Stimulated activated CD8-positive, alpha-beta memory T cell treated with anti-CD3 and anti-CD28 coated beads, Interleukin-12 subunit alpha, Interleukin-12 subunit beta, amount 100 ng/mL, for 4 hours (primary cell): ENCODE measurements at places on chromosomes 11 and 22.

DNA sequence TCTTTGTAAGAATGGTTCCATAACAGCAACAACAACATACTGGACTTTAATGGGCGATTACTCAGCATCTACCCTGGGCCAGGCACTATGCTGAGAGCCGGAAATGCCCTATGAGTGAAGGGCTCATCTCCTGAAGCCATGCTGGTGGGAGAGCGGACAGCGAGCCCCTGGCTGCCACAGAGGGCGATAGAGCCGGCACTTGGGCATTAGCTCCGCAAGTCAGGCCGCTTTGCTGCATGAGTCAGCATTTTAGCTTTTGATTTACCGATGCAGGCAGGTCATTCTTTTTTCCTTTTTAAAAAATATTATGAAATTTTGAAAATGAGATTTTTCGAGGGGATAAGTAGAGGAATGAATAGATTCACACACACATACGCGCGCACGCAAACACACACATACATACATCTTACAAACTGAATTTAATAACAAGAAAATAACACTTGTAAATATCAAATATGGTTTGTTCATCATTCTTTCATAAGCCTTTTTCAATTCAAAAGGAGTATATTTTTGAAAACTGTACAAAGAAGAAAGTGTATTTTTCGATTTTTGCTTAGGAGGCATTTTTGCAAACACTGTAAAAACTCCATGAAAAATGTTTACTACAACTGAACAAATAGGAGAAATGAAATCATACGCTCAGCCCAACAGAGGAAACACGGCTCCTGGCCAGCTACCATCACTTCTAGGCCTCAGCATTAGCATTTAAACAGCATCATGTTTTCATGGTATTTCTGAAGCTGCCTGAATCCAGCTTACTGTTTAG lies 667.3 kb downstream of the OPCML start:
- no peak for DNase-seq

GRCh38 chr11:91730057-91730456 lies 494.6 kb upstream of the FAT3 start:
- no peak for DNase-seq

- no peak for DNase-seq
These were observed 14.0 kb upstream of the APLNR start for GRCh38 chr11:57251037-57251436.

DNA sequence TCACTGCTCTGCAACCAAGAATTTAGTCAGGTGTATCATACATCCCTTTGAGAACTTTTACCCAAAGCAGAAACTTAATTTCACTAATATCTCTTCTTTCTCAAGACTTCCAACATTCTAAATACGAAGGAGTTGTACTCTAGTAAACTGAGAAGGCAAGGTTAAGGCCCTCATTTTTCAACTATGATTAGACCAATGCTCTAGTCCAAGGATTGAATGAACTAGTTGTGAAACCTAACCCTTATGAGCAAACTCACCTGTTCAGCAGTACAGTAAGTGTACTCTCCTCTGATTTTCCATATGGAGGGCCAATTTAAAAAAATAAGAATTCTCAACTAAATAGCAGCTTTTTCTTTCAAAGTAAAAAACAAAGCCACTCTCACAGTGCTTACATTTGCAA lies 180.0 kb upstream of the C11orf58 start:
- DNase-seq: no peak

DNA sequence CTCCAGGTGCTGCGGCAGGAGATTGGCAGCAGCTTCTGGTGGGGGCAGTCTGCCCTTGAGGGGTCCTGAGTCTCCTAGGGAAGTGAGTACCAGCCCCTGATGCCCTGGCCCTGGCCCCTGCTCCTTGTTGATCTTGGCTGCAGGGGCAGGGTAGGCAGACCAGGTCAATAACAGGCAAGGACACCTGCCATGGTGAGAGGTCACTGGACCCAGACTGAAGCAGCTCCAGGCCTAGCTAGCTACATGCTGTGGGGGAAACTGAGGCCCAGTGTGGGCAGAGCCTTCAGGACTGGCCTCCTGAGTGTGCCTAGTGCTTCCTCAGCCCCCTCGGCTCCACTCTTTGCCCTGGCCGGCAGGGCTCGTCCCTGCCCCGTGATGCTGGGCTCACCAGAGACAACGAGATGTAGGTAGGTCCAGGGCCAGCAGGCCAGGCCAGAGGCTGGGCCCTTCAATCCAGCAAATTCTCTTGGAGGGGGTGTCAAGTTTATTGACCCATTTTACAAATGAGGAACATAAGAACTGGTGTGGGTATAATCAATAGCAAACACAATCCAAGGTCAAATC lies 20.4 kb downstream of the RTN4R start:
- DNase-seq: no peak

DNA sequence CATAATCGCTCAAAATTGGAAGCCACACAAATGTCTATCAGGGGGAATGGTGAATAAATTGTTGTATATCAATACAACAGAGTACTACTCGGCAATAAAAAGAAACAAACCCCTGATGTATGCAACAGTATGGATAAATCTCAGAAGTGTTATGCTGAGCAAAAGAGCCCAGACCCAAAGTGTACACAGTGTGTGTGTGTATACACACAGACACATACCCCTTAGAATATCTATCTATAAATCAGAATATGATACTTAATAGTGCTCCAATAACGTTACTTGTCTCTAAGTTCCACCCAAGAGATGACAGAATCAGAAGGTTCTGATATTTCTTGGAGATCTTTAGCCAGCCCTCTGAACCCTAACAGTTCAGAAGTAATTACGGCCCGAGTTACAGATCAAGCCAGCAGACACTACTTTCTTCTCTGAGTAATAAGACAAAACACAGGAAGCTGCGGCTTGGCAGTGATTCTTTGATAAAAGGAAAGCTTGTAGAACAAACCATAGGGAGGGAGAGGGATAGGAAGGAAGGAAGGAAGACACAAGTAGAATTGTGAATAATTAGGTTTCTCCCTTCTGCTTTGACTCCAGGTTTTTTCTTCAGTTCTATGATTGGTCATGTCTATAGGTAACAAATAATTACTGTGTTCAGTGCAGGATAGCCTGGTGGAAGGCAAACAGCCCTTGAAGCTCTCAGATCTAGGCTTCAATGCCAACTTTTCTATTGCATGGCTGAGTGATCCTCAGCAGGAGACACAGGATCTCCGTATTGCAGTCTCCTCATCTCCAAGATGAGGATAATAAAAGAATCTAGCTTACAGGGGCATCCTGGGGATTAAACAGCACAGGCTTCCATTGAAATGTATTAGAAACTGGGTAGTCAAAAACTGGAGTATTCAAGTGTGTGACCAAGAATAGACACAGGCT lies 75.6 kb upstream of the TEAD1 start:
- no peak for DNase-seq

GRCh38 chr11:64656862-64657261 lies 65.8 kb downstream of the SLC22A12 start:
- DNase-seq: no peak

GRCh38 chr22:50341977-50342650 lies 1.0 kb upstream of the PPP6R2 start:
- DNase-seq: peak; percentile 75

DNA sequence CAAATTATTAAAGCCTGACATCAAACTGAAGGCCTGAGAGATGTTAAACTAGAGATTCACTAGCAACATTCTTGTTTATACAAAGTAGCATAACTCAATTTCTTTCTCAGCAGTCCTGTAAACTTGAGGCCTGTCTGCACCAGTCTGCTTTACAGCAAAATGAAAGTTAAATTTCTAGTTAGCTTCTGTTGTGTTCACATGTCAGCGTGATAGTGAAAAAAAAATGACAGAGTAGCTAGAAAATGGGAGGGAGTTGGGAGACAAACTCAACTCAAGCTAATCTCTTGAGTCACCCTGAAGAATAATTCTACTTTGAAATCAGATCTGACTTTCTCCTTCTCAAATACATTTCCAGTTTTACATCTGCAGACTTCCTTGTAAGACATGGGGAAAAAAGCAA lies 6.5 kb downstream of the RBFOX2 start:
- DNase-seq: no peak

GRCh38 chr11:42779555-42779954 lies 532.2 kb upstream of the API5 start:
- no peak for DNase-seq

DNA sequence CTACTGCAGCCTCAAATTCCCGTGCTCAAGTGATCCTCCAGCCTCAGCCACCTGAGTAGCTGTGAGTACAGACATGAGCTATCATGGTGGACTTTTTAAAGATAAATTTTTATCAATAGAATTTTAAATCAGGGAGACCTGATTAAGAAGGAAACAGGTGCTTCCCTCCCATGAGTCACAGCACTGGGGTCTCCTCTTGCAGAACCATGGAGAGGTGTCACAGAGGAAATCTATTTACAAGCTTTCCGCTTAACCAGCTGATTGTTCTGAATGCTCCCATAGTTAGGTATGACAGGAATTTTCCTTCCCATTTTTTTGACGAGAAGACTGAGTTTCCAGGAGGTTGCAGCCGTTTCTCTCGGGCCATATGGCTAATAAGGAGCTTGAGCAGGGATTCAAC lies 516.1 kb downstream of the MIAT start:
- DNase-seq: no peak

DNA sequence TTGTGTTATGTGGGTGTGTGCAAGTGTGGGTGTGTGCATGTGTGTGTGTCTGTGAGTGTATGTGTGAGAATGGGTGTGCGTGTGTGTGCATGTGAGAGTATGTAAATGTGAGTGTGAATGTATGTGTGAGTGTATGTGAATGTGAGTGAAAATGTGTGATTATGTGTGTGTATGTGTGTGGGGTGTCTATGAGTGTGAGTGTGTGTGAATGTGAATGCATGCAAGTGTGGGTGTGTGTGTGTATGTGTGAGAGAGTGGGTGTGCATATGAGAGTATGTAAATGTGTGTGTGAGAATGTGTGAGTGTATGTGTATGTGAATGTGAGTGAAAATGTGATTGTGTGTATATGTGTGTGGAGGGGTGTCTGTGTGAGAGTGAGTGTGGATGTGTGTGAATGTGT lies 1292.7 kb downstream of the TBC1D22A start:
- no peak for DNase-seq

DNA sequence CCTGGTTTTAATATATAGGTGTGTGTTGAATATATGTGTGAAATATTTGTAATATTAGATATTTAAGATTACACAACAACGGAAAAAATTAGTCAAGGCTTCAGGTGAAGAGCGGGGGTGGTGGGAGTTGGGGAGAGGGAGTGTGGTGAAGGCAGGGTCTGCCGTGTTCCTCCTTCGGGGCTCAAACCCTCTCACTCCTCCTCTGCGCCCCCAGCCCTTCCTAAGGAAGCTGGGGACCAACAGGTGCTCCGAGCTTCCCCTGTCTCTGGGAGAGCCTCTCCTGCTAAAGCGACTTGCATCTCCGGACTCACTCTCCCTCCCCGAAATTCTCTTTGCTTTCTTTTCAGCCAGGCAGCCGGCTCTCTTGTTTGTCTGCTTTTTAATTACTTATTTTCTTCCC lies 960 bp upstream of the CADM1 start:
- no peak for DNase-seq

GRCh38 chr11:122649116-122649515 lies 6.4 kb upstream of the UBASH3B start:
- DNase-seq: no peak

DNA sequence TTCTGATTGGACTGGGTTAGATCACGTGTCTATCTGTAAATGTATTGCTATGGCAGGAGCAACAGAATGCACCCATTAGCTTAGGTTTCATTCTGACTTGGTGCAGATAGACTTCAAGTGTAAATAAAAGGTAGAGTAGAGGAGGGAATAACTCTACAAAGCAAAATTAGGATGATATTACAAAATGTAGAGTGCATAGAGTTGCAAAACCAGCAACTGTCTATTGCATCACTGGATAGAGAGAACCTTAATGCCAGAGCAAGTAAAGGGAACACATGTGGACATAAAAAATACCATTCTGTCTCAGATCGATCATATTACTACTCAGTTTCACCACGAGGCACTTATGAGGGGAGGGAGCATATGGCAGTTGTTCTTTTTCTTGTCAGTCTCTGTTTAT lies 22.0 kb upstream of the CAT start:
- DNase-seq: no peak

- DNase-seq: peak; percentile 32
These were observed 55.0 kb downstream of the MYH9 start for GRCh38 chr22:36332623-36333332.

DNA sequence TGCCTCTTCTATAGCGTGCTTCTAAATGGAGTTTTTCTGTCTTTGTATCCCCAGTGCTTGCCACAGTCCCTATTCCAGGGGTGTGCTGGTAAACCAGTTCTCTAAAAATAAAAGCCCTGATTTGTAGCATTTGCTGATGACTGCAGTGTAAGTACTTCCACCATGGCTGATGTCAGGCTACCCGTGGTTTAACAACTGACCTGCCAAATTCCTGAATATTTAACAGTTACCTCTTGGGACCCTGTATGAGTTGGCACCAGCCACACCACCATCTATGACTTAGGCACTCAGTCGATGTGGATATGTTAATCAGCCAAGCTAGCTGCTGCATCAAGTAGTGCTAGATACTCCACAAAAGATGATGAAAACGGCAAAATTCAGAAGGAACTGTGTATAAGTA lies 94.0 kb upstream of the MTNR1B start:
- no peak for DNase-seq

DNA sequence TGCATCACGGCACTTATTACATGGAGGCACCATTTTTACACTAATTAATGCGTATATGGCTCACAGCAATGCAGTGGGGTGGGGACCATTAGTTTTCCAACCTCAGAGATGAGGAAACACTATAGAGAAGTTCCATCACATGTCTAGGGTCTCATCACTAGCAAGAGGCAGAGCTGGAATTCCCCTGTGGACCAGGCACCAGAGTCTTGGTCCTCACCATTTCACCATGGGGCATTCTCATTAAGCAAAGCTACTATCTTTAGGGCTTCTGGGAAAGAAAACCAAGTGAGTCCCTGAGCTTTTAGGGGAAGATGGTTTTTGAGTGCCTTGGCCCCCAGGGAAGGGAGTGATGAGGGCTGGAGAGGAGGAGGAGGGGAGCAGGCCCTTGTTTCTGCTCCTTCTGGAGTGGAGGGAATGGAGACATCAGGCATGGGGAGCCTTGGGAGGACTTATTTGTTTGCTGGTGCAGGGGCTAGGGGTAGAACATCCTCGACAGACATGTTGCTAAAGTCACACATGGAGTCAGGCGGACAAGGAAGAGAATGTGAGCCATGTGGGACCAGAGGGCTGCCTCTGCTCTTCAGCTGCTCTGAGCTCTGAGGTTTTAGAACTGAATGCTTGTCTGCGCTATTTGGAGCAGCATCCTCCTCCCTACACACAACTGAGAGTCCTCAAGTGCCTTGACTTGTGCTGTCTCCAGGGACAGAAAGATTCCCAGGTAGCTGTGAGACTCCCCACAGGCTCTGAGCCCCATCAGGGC lies 40.3 kb upstream of the ZBED5 start:
- DNase-seq: no peak

DNA sequence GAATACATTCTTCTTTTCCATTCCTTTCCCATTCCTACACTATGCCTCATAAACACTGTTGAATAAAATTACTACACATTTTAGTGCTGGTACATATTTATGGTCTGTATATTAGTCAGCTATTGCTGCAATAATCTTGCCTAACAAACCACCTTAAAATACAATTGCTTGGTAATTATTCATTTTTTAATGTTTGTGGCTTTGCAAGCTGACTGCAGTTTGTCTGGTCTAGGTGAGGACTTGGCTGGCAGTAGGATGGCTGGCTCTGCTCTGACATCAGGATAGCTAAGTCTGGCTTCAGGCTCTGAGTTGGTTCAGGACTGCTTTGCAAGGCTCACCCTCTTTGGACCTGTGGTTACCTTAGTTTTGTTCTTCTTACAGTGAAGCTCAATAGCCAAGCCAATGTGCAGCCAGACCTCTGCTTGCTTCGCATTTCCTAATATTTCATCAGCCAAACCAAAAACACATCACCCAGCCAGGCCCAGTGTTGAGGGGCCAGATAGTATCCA lies 913.4 kb upstream of the RAG2 start:
- no peak for DNase-seq

- DNase-seq: no peak
These were observed 61.8 kb downstream of the SMIM38 start for GRCh38 chr11:69217276-69218105.
